Right ventricle myocardium superior (tissue), 1 donor: ENCODE measurements at places on chromosomes 4 and X.

- no peak for DNase-seq
These were observed 551.5 kb upstream of the ZFP42 start for GRCh38 chr4:187444061-187444460.

DNA sequence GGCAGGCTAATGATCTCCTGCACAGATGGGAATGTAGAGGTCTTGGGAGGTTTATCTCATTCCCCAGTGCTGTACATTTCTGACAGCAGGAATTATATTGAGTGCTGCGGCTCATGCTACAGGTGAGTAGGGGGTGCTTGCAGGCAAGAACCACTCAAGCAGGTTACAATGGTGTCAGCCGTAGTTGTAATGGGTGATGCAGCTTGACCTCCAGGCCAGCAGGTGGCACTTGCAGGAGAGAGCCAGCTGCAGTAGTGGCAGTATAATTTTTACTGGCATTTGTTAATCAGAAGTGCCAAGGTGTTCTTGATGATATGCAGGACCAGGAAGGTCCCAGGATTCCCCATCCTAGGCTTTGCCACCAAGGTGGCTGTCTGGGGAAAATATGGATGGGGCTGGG lies 759.6 kb upstream of the NDST4 start:
- DNase-seq = no peak

DNA sequence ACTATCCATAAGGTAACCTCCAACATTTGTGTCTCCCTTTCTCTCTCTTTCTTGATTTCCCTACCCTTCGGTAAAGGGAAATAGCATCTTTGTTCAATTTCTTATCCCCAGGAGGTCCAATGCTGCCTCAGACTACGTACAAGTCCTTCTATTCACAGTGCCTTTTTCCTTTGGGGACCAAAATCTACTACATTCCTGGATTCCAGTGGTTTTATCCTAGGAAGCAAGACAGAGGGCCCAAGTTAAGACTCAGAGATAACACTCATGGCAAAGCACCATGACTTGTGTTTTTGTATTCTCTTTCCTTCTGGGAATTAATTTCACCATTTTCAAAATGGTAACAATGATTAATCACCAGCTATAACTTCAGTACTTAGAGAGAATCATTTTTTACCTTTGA lies 10.6 kb downstream of the G3BP2 start:
- DNase-seq = no peak

GRCh38 chr4:55859711-55860110 lies 6.3 kb downstream of the EXOC1 start:
- no peak for DNase-seq

DNA sequence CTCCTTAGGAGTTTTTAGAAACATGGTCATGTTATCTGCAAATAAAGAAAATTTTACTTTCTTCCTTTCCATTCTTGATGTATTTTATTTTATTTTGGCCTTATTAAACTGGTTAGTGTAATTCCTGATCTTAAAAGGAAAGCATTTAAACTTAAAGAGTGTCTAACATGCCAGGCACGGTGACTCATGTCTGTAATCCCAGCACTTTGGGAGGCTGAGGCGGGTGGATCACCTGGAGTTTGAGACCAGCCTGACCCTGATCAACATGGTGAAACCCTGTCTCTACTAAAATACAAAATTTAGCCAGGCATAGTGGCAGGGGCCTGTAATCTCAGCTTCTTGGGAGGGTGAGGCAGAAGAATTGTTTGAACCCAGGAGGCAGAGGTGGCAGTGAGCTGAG lies 281.3 kb downstream of the PTTG2 start:
- no peak for DNase-seq

- DNase-seq = no peak
These were observed 442.7 kb downstream of the RPA4 start for GRCh38 chrX:97326456-97326855.

- DNase-seq = no peak
These were observed 390.3 kb downstream of the SH2D1A start for GRCh38 chrX:124736553-124737270.

- no peak for DNase-seq
These were observed 413.3 kb downstream of the MID1IP1 start for GRCh38 chrX:39214387-39215126.

- no peak for DNase-seq
These were observed 535.4 kb upstream of the NDST4 start for GRCh38 chr4:115648786-115649185.

DNA sequence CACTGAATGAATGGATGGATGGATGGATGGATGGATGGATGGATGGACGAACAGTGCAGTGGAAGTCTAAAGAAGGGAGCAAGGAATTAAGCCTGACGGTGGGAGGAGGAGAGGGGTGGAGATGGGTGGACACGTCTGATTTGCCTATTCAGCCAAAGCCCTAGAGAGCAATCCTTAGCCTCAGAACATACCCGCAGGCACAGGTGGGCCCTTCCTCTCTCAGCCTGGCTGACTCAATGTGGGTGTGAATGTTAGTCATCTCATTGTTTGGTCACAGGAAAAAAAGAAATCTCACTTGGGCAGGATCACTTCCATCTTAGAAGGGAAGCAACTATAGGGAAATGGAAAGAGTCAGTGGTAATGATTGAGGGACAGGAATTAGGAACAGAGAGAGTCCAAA lies 165.9 kb downstream of the PJA1 start:
- DNase-seq = no peak

- peak; percentile 68 for DNase-seq
These were observed 15.8 kb downstream of the WDR1 start for GRCh38 chr4:10100734-10101216.
